Activated CD8-positive, alpha-beta T cell treated with anti-CD3 and anti-CD28 coated beads, Interleukin-2, amount 10 ng/mL, durations not matched to agents 7 days and 5 days (primary cell): ENCODE measurements at places on chromosomes 1 and 21. TPM values are rescaled to one million over a fixed set of nuclear protein-coding genes. Genes with fewer than 3 reads are reported as not detected.

Gene DCST1
- not detected for total RNA-seq

Gene CCDC24
- total RNA-seq: 1.1 TPM

Gene TRABD2B
- total RNA-seq: not detected

Gene ELF3
- total RNA-seq: 0.55 TPM

Gene TRIM63
- 0.23 TPM for total RNA-seq

Gene ESRRG
- total RNA-seq: not detected

Gene GABPB2
- total RNA-seq: 32.7 TPM

Gene NHLH1
- total RNA-seq: 0.47 TPM

DNA sequence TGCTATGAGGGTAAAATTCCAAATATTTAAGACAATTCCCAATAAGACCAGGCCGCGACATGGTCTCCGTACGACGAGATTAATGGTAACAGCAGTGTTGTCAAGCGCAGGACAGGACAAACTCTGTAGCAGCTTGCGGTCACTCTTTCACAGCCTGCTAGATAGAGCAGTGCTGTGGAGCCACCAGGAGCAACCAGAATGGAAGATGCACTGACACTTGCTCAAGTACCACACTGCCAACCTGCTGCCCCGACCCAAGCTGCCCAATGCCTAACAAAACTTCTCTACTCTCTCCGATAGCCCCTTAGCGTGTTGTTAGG is 636 bp downstream of the WARS2 start:
- DNase-seq: no peak

GRCh38 chr1:155410931-155411330 is 90.2 kb downstream of the RUSC1 start:
- no peak for DNase-seq

- no peak for DNase-seq
These were observed 39.3 kb upstream of the NLRP3 start for GRCh38 chr1:247376659-247377058.

DNA sequence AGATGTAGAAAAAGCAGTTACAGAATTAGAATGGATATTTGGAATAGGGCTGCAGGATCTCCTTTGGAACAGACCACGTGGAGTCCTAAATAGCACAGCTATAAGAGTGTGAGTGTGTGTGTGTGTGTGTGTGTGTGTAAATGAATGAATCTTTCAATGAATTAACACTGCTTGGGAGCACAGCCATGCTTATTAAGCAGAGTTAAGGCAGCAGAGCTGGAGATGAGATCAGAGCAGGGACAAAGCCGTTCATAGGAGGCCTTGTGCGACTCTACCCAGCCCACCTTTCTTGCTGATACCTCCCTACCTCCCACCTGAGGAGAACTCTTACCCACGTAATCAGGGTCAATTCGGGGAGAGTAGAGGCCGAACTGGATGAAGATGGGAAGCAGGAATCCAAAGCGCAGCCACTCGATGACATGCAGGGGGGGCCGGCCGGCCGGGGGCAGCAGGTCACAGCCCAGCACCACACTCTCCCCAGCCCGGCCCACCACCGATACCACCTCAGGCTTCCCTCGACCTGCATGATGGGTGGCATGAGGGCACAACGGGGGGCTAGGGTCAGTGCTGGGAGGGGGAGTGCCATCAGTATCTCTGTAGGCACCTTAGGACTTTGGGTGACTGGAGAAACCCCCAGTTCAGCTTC is 2.7 kb downstream of the IGSF9 start:
- DNase-seq: no peak

DNA sequence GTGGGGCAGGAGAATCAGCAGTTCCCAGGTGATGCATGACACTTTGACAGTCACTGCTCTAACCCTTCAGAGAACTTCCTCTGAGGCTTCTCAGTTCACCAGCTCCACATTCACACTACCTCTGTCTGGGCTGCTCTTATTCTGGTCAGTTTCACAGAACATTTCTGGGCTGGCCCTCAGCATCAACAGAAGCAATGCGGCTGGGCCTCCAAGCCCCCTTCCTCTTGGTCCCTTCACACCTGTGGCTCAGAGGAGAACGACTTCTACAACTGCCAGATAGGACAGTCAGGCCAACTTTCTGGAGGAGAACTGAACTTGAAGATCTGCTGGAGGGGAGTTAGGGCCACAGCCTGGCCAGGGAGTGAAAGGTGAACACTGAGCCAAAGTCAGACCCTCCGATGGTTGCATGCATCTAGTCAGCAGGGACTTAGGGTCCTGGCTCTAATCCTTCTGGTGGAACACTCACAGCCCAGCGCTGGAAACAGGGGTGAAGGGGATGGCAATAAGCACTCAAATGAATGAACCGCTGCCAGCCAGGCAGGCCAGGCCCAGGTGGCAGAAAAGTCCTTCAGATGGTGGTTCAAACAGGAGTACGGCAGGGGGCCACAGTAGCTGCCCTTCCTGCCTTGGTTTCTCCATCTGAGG is 274.1 kb downstream of the FOXD2 start:
- no peak for DNase-seq

DNA sequence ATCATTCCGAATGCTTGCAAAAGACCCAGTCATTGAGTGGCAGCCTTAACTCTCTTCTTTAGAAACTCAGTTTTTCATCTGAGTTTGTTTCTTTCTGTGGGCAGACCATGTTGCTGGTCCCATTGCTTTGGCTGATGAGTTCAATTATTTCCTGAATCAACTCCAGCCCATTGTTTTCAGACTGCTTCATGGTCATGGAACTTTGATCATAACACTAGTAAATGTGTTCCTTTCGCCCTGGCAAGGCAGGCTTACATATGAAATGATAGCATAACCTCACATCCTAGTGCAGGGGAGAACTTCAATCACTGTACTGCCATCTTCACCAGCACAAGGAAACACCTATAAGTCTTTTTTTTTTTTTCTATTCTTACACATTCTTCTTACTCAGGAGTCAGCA is 50.0 kb upstream of the DUSP10 start:
- no peak for DNase-seq

DNA sequence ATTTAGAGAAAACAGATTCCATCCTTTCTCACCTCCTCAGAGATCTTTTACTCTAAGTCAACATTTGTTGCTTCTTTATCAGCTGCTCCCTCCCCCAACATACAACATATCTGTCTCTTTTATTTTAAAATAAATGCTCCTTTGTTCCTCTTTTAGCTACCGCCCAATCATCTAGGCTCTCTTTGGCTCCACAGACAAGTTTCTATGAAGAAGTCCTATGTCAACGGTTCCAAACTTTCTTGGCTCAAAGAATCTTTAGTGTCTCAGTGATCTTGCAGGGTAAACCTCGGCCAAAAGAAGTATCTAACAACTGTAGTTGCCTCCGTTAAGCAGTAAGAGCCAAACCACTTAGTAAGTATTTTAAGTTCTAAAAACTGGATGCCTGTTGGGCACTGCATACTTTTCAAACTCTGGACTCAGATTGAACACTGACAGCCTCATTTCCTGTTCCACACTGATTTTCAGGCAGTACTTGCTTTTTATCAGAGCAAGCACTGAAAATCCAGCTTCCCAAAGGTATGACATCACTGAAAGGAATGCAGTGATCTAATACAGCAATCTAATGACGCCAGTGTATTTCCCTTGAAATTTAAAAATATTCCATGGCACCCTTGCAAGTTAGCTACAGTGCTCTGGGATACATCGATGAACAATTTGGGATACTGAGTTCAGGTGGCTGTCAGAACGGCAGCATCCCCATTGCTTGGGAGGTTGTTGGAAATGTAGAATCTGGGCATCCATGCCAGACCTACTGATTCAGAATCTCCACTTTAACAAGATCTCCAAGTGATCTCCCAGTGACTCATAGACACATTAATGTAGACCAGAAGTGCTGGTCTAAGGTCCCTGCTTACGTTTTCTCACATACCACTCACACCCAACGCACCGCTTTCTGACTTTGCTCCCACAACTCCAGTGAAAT is 26.8 kb downstream of the EGLN1 start:
- DNase-seq: no peak

GRCh38 chr1:117930173-117930447 is 571 bp downstream of the WDR3 start:
- no peak for DNase-seq

- no peak for DNase-seq
These were observed 81.2 kb upstream of the HOOK1 start for GRCh38 chr1:59733443-59734141.

- DNase-seq: no peak
These were observed 76.9 kb upstream of the RNPC3 start for GRCh38 chr1:103448560-103448959.

GRCh38 chr1:101317590-101317989 is 80.8 kb downstream of the S1PR1 start:
- no peak for DNase-seq
